ENCODE measurements at places on chromosomes 4 and X. TPM values are rescaled to one million over a fixed set of nuclear protein-coding genes. Genes with fewer than 3 reads are reported as not detected.
A peak's percentile ranks its signal among the peaks of the same experiment; 100 is the strongest.

- peaks cover 13% of the 10 kb centered on the region for H3K36me3 ChIP-seq
- DNase-seq: no peak
- H3K27me3 ChIP-seq: no peaks in the 10 kb centered on the region
- H3K27ac ChIP-seq: no peak overlapping the region
Observed at GRCh38 chr4:8396762-8397406, 43.6 kb downstream of the ACOX3 start.

DNA sequence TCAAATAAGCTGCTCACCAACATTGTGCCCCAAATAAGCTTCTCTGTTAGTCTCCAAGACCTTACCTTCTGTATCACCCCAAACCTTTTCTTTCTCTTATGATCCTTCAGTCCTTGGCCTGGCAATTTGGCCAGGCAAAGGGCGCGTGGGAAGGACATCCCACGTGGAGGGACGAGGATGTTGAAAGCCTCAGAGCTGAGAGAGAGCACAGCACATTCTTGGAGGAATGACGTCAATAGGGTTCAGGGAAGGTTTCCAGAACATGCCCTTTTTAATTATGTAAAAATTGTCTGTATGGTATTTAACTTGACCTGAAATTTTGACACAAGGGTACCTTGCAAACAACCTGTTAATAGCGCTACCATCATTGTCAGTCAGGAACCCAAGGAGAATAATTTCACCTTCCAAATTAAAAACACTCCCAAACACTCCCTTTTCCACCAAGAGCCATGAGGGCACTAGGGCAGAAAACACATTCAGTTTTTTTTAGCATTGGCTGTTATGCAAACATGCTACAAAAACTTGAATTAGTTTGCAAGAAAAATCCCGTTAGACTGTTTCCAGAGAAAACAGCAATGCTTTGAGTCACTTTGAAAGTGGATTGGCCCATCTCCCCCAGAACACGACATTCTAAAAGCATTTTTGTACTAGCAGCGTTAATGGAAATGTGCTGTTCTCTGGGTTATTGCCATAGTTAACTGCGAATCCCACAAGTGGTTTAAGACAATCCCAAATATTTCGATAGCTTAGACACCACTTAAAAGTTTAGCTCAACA lies 183.2 kb upstream of the PUDP start:
- DNase-seq: no peak
- peaks cover 3% of the 10 kb centered on the region for H3K36me3 ChIP-seq
- no peak overlapping the region for H3K27ac ChIP-seq
- H3K4me1 ChIP-seq: no peaks in the 10 kb centered on the region

- no peak overlapping the region for H3K4me3 ChIP-seq
- H3K27ac ChIP-seq: no peak overlapping the region
- H3K27me3 ChIP-seq: no peaks in the 10 kb centered on the region
- H3K4me1 ChIP-seq: no peaks in the 10 kb centered on the region
- DNase-seq: no peak
- H3K36me3 ChIP-seq: peaks cover 20% of the 10 kb centered on the region
Observed at GRCh38 chr4:901192-901910, 30.8 kb downstream of the GAK start.

GRCh38 chr4:85784947-85785346 lies 310.0 kb downstream of the ARHGAP24 start:
- no peak for DNase-seq
- no peaks in the 10 kb centered on the region for H3K36me3 ChIP-seq
- H3K27ac ChIP-seq: no peak overlapping the region
- H3K4me3 ChIP-seq: no peak overlapping the region
- no peaks in the 10 kb centered on the region for H3K4me1 ChIP-seq
- H3K27me3 ChIP-seq: no peaks in the 10 kb centered on the region

Gene RIBC1
- total RNA-seq: 0.46 TPM

- H3K4me1 ChIP-seq: no peaks in the 10 kb centered on the region
- no peak for DNase-seq
- H3K36me3 ChIP-seq: peaks cover 6% of the 10 kb centered on the region
- H3K27me3 ChIP-seq: no peaks in the 10 kb centered on the region
- no peak overlapping the region for H3K4me3 ChIP-seq
Observed at GRCh38 chr4:123104310-123105025, 182.1 kb upstream of the NUDT6 start.

Gene PRRG1
- not detected for total RNA-seq

Gene SPRY1
- 52.0 TPM for total RNA-seq

- peak overlapping the region; percentile 91 for H3K4me3 ChIP-seq
- peak overlapping the region; percentile 96 for H3K27ac ChIP-seq
- H3K27me3 ChIP-seq: no peaks in the 10 kb centered on the region
- H3K36me3 ChIP-seq: peaks cover 15% of the 10 kb centered on the region
- no peak for DNase-seq
Observed at GRCh38 chr4:83110970-83111750, 3.4 kb downstream of the PLAC8 start.

- H3K36me3 ChIP-seq: no peaks in the 10 kb centered on the region
- peaks cover 48% of the 10 kb centered on the region for H3K4me1 ChIP-seq
- H3K27me3 ChIP-seq: peaks cover 17% of the 10 kb centered on the region
Observed at GRCh38 chr4:38315286-38315685, 348.7 kb upstream of the KLF3 start.

- no peak overlapping the region for H3K4me3 ChIP-seq
- H3K27ac ChIP-seq: no peak overlapping the region
- H3K36me3 ChIP-seq: no peaks in the 10 kb centered on the region
- DNase-seq: no peak
Observed at GRCh38 chr4:1506956-1507721, 100.9 kb upstream of the NKX1-1 start.

- peaks cover 28% of the 10 kb centered on the region for H3K4me1 ChIP-seq
- peak overlapping the region; percentile 86 for H3K27ac ChIP-seq
Observed at GRCh38 chrX:64395568-64395929, 297 bp upstream of the MTMR8 start.

- H3K36me3 ChIP-seq: no peaks in the 10 kb centered on the region
- H3K27ac ChIP-seq: no peak overlapping the region
- H3K4me1 ChIP-seq: no peaks in the 10 kb centered on the region
- H3K4me3 ChIP-seq: no peak overlapping the region
Observed at GRCh38 chr4:11624370-11624769, 195.7 kb upstream of the HS3ST1 start.

DNA sequence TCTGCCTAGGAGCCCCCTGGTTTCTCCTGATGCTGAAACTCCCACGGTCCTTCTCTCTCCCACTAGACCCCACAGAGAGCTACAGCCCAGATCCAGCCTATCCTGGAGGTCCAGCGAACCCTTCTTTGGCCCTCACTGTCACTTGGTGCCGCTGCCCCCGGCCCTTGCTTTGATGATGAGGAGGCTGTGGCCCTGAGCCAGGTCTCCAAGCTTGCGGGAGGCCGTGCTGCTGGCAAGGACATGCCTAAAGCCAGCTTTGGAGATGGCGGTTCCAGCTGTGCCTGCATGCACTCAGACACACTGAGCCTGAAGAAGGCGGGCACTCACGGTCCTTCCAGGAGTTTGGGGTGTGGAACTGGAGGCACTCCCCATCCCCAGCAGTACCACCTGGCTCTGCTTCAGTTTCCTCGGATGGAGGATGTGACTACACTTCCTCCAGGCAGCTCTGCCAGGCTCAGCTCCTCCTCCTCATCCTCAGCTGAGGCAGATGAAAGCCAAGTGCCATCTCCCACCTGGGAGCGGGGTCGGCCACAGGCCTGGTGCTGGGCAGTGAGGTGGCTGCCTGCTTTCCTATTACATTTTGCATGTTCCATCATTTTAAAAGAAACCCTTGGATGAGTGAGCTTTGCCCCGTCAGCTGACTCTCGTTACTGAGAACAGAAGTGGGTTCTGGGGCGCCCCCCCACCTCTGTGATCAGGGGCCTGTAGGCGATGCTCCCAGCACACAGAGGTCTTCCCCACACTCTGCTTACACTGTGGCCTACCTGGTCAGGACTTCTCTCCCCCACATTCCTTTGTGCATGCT lies 9.0 kb downstream of the TNIP2 start:
- H3K27me3 ChIP-seq: no peaks in the 10 kb centered on the region
- peak overlapping the region; percentile 97 for H3K27ac ChIP-seq
- H3K36me3 ChIP-seq: peaks cover 47% of the 10 kb centered on the region
- H3K4me1 ChIP-seq: peaks cover 65% of the 10 kb centered on the region

- no peak overlapping the region for H3K4me3 ChIP-seq
- H3K36me3 ChIP-seq: no peaks in the 10 kb centered on the region
- H3K4me1 ChIP-seq: no peaks in the 10 kb centered on the region
- DNase-seq: no peak
Observed at GRCh38 chr4:175308236-175308635, 390.1 kb downstream of the ADAM29 start.

DNA sequence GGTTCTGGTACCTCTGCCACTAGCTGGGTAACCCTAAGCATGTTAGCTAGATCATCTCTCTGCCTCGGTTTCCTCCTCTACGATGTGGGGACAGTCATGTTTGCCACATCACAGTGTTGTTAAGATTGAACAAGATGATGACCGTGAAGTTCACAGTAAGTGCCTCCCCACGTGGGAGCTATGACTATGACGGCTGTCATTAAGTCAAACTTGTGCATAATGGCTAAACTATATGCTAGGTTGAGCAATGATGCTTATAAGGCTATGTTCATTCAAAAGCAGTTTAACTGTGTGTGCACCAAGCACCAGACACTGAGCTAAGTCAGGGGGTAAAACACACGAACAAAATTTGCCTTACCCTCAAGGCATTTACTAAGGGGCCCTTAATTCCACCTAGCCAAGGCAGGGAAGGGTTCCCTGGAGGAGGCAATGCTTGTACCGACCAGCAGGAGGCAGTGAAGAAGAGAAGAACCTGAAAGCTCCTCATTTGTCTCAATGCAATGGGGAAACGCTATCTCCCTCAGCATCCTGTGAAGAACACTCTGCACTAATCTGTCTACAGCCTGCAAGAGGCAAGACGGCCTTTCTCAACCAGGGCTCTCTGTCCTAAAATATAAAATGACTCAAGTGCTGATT lies 52.9 kb downstream of the MAP7D2 start:
- DNase-seq: peak; percentile 14
- H3K36me3 ChIP-seq: no peaks in the 10 kb centered on the region
- no peak overlapping the region for H3K27ac ChIP-seq
- H3K4me1 ChIP-seq: peaks cover 4% of the 10 kb centered on the region

- peaks cover 13% of the 10 kb centered on the region for H3K4me1 ChIP-seq
- peaks cover 8% of the 10 kb centered on the region for H3K36me3 ChIP-seq
- H3K4me3 ChIP-seq: no peak overlapping the region
- no peak overlapping the region for H3K27ac ChIP-seq
Observed at GRCh38 chrX:139844163-139844562, 88.7 kb downstream of the ATP11C start.

- H3K27me3 ChIP-seq: no peaks in the 10 kb centered on the region
- DNase-seq: no peak
- no peak overlapping the region for H3K4me3 ChIP-seq
- H3K36me3 ChIP-seq: peaks cover 19% of the 10 kb centered on the region
Observed at GRCh38 chr4:37902212-37902611, 11.3 kb downstream of the TBC1D1 start.

Gene BEND2
- not detected for total RNA-seq

DNA sequence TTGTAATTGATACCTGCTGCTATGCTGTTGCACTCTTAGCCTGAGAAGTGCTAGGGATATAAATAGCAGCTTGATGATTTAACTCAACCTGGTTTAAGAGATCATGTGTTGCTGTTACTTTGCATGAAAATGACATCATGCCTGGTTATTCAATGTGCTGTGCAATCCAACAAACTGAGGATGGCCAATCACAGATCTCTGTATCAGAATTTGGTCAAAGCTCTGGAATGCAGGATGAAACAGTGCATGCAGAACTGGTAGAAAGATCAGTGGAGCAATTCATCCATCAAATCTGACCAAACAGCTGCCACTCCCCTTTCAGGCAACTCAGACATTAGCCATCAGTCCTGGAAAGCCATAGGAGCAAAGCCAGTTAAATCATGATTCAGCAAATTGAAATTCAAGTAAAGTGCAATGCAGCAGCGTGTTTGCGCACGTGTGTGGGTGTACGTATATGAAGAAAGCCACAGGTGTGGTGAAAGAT lies 160.3 kb upstream of the RASGEF1B start:
- DNase-seq: no peak
- no peaks in the 10 kb centered on the region for H3K36me3 ChIP-seq
- H3K4me3 ChIP-seq: no peak overlapping the region
- peaks cover 29% of the 10 kb centered on the region for H3K4me1 ChIP-seq
- no peaks in the 10 kb centered on the region for H3K27me3 ChIP-seq

Gene VCX3B
- total RNA-seq: not detected
